ENCODE measurements at places on chromosomes 4 and X. TPM values are rescaled to one million over a fixed set of nuclear protein-coding genes. Genes with fewer than 3 reads are reported as not detected.

Gene ASB11
- not detected for total RNA-seq

Gene SPP1
- 568 TPM for total RNA-seq

Gene GDPD2
- total RNA-seq = 0.54 TPM

Gene KCND1
- 0.44 TPM for total RNA-seq

Gene RAB41
- total RNA-seq = not detected

Gene PF4V1
- total RNA-seq = not detected

Gene SMIM43
- total RNA-seq = not detected

Gene MAP9
- 181 TPM for total RNA-seq

Gene DUSP9
- 2.5 TPM for total RNA-seq

Measured in G401 (cell line).